ENCODE measurements at places on chromosomes 12 and 14.

- no peak for DNase-seq
These were observed 36.8 kb downstream of the PAPOLA start for GRCh38 chr14:96538990-96539317.

- DNase-seq, result peak; percentile 51
These were observed 35.2 kb upstream of the PCNX1 start for GRCh38 chr14:70871863-70872677.

DNA sequence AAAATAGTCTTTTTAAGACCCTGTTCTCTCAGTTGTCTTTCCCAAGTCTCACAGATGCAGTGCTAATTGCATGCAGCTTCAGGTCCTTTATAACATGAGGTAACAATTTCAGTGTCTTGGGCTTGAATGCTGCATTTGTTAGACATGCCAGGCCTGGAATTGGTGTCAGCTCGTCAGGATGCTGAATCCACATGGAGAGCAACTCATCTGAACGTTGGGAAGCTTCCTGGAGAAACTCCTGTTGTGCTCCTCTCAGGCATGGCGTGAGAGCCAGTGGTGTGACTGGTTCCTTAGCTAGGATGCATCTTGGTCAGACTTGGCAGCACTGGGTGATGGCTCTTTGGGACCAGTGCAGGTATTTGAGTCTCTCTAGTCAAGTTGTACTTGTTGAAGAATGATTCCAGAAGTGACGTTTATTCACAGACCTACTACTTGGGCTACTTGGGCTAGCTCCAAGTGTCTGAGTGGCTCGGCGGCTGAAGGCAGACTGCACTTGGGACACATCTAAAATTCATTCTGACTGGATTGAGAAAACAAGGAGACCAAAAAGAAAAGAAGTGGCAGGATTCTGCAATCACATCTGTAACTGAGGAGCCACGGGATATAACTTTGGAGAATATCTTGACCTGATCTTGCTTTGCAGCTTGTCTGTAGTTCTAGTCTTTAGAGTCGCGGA, 134.8 kb upstream of the ARHGAP5 start:
- DNase-seq, result no peak

- no peak for DNase-seq
These were observed 82.2 kb upstream of the GPR68 start for GRCh38 chr14:91326514-91327249.

GRCh38 chr12:119689935-119690500, 22.1 kb downstream of the PRKAB1 start:
- no peak for DNase-seq

- DNase-seq, result no peak
These were observed 41.6 kb upstream of the TTC7B start for GRCh38 chr14:90857866-90858265.

GRCh38 chr12:59122784-59123183, 202.5 kb upstream of the LRIG3 start:
- DNase-seq, result no peak

GRCh38 chr14:104966261-104966865, 11.8 kb downstream of the AHNAK2 start:
- DNase-seq, result no peak

DNA sequence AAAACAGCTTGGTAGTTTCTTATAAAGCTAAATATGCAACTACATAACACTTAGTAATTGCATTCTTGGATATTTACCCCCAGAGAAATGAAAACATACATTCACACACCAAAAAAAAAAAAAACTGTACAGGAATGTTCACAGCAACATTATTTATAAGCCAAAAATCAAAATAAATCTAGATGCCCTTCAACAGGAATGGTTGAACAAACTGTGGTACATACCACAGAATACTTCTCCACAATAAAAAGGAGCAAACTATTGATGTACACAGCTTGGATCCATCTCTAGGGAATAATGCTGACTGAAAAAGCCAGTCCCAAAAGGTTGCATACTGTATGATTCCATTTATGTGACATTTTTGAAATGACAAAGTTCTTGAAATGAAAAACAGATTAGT, 62.1 kb upstream of the SLC38A4 start:
- no peak for DNase-seq

DNA sequence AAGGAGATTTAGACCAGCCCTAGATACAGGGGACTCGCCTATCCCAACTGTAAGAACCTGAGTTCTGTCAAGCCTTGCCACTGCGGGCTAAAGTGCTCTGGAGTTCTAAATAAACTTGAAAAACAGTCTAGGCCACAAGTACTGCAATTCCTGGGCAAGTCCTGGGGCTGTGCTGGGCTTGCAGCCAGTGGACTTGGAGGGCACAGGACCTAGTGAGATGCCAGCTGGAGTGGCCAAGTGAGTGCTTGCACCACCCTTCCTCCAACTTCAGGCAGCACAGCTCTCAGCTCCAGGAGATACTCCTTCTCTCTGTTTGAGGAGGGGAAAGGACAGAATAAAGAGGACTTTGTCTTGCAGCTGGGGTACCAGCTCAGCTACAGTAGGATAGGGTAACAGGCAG, 307.6 kb upstream of the FBXO33 start:
- DNase-seq, result no peak

- peak; percentile 8 for DNase-seq
These were observed at the start of gene CLEC14A for GRCh38 chr14:38255673-38256532. Gene CLEC14A, minus strand, starts transcription at chr14:38256093. Its CDS starts 71 bp downstream, at chr14:38256022.

- no peak for DNase-seq
These were observed 42.7 kb downstream of the ALX1 start for GRCh38 chr12:85322715-85323114.

DNA sequence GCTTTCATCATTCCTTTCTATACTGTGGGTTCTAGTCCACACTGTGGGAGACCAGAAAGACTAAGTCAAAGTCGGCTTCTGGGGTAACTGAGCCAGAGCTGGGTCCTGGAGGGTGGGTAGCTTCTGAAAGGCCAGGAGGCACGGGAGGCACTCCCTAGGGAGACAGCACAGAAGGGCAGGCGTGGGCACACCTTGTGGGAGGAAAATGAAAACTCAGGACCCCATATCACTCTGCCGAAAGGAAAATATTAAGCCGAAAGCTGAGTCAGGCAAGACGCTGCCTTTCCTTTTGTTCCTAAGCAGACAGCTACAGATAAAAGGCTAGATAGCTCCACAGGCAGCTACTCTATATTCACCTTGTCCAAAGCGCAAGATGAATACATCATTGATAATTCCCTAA, 20.7 kb downstream of the ANO2 start:
- no peak for DNase-seq

- DNase-seq, result peak; percentile 21
These were observed 21.6 kb downstream of the C12orf75 start for GRCh38 chr12:105352052-105352451.

GRCh38 chr12:104263580-104264358, 39.8 kb upstream of the EID3 start:
- DNase-seq, result no peak

DNA sequence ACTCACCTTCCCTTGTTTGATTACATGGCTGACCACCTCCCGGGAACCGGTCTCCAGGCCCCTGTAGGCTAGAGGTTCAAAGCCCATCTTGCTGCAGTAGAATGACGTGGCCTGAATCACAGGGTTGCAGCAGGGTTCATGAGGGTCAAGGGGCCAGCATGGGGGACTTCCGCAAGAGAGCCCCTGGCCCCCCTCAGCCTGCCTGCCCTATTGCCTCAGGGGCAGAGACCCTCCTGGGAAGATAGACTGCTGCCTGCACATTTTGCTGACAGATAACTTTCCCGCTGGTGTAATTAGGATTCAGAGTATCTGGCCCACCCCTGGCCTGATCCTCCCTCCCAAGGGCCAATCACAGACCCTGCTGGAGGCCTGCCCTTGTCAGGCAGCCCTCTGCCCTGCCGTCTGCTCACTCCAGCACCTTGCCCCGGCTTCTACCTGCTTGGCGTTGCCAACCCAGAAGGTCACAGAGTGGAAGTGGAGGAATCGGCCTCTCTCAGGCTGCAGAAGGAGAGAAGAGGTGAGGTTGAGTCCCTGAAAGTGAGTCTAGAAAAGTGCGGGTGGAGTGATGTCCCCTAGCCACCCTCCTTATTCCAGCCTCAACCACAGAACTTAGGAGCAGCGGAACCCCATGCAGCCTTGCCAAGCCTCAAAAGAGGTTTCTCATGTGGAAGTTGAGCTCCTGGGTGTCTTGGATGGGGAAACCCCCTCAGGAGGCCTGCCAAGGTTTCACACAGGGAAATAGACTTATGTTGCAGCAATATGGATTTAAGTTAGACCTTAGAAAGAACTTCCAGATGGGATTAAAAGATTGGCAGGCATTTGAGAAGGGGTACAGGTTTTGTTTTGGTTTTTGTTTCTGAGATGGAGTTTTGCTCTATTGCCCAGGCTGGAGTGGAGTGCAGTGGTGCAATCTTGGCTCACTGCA, 1.1 kb downstream of the HPD start:
- no peak for DNase-seq

DNA sequence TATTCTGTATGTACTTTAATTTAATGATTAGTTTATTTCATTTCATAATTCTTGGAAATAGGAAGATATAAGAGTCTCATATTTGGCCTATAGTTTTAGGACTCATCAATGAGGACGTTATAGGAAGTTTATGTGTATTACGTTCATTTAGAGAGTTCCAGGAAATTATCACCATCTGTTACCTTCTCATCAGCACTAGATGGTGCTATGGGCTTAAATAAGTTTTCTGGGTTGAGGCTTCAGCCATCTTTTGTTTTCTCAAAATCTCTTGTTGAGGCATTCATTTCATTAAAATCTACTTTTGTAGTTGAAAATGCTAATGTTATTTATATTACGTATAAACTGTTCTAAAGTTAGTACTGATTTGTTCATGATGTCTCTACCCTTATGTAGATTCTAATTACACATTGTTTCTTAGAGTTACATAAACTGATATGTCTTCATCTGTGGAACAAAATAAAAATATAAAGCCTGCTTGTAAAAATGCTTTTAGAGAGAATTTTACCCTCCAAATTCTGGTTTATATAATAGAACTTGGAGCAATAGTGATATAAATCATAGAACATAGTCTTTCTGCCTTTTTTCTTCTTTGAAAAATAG, 89.2 kb downstream of the CFAP54 start:
- DNase-seq, result peak; percentile 69

- DNase-seq, result no peak
These were observed 17.1 kb downstream of the INSM2 start for GRCh38 chr14:35551081-35551480.

GRCh38 chr12:58918469-58918844, 1.8 kb downstream of the LRIG3 start:
- no peak for DNase-seq

- no peak for DNase-seq
These were observed 100.7 kb downstream of the ELK3 start for GRCh38 chr12:96294831-96295230.

- no peak for DNase-seq
These were observed 8.4 kb upstream of the APOLD1 start for GRCh38 chr12:12777092-12777491.

- no peak for DNase-seq
These were observed 255.0 kb downstream of the TMEM132C start for GRCh38 chr12:128521981-128522380.

DNA sequence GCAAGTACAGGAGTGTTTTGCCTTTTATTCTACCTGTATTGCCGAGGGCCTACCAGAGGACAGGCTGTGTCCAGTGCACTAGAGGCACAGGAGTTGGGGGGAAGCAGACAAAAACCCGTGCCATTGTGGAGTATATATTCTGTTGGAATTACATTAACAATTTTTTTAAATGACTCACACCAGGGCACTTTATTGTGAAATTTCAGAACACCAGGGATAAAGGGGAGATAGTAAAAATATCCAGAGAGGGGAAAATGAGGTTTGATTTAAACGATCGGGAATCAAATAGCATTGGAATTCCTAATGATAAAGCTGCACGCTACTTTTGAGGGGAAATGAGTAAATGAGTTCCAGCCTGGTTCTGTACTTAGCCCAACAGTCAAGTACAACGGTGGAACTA, 123.2 kb downstream of the PELI2 start:
- DNase-seq, result no peak

- DNase-seq, result no peak
These were observed 165.4 kb downstream of the KICS2 start for GRCh38 chr12:64056741-64057140.

- no peak for DNase-seq
These were observed 59.5 kb downstream of the GALNT4 start for GRCh38 chr12:89464974-89465592.

DNA sequence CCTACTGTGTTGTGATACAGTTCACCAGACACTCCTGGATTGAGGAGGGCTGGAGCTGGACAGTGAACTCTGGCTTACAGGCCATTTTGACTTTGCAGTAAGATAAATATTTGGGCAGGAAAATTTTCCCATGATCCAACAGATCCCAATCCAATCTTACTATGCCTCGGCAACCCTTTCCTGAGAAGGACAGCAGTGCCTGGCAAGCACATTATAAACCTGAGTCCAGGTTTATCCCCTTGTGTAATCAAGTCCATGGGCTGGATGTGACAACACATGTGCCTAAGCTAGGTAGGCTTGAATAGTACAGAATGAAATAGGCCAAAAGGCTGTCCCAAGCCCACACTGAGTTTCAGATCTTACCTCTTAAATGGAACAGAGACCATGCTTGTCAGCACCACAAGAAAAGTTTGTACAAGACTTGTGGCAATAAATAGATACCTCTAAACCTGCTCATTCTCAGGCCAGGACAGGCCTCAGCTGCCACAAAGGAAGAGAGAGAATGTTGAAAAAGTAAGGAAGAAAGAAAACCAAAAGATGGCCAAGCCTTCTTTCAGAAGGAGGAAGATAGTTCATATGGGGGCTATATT, 34.9 kb downstream of the CREBL2 start:
- DNase-seq, result no peak

DNA sequence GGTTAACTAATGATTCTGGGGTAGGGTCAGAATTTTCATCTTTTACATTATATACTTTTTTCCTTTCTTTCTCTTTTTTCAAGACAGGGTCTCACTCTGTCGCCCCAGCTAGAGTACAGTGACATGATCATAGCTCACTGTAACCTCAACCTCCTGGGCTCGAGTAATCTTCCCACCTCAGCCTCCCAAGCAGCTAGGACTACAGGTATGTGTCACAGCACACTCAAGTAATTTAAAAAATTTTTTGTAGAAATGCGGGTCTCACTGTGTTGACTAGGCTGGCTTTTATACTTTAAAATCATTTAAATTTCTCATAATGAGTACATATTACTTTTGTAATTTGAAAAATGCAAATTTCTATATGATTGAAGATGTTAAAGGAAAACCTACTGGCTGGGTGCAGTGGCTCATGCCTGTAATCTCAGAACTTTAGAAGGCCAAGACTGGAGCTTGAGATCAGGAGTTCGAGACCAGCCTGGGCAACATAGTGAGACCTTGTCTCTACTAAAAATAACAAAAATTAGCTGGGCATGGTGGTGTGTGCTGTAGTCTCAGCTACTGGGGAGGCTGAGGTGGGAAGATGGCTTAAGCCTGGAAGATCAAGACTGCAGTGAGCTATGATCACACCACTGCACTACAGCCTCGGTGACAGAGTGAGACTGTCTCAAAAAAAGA, 25.7 kb downstream of the R3HDM2 start:
- peak; percentile 22 for DNase-seq

GRCh38 chr12:58148405-58148804, 207.0 kb downstream of the ATP23 start:
- DNase-seq, result no peak

- DNase-seq, result peak; percentile 93
These were observed 61.4 kb downstream of the MYF5 start for GRCh38 chr12:80778005-80778541.

GRCh38 chr12:32025906-32026305, 66.7 kb downstream of the RESF1 start:
- peak; percentile 58 for DNase-seq

Data from activated CD4-positive, alpha-beta T cell treated with anti-CD3 and anti-CD28 coated beads, Interleukin-2, Interleukin-6, amounts not matched to agents 100 ng/mL and 50 ng/mL, durations not matched to agents 16 hours and 8 hours (primary cell).